ENCODE measurements at places on chromosomes 4 and X.

DNA sequence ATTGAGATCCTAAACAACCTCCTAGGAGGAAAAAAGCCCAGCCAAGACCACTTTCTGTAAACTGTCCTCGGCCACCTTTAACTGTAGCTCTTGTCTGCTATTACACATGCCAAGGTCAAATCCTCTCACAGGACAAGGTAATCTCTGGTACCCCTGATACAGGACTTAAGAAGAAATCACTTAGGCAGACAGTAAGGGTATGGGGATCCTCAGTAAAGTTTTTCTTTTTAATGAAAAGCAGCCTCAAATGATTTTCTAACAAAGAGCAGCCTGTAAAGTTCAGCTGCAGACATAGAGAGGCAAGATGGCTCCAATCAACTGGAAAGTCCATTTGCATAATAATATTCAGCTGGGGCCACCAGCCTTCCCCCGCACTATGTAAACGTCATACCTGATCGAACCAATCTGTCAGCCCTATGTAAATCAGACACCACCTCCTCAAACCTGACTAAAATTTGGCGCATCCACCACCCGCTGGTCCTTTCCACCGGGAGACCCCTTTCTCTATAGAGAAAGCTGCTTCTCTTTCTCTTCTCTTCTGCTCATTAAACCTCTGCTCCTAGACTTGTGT, 14.6 kb upstream of the MPP1 start:
- no peak for DNase-seq

DNA sequence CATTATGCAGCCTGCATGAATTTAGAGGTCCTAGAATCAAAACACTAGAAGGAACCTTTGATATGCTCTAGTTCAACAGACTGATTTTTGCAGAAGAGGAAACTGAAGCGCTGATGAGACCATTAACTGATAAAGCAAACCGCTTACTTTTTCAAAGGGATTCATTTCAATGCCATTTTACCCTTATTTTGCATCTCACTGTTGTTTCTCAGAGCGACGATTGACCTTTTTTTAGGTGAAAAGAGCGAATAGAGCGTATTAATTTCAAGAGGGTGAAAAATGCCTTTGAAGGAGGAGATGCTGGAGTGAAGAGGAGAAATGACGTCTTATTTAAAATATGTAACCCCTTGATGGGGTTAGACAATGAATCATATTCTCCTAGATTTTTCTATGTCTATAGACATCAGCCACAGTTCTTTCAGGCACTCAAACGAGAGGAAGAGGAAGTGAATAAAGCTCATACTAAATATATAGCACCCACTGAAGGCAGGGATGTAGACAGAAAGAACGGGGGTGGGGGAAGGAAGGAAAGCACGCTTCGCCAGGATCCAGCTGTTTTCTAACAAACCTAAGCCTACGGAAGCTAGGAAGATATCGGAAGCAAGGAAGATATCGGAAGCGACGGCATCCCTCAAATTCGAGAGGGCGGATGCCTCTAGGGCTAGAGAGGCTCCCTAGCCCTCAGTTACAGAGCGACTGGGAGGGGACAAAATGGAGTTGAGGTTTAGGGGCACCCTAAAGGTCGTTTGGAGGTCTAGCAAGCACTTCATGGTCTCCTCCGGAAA, 848 bp downstream of the ACSL4 start:
- no peak for DNase-seq

GRCh38 chr4:145488310-145488709, 6.7 kb downstream of the SMAD1 start:
- DNase-seq, result no peak

DNA sequence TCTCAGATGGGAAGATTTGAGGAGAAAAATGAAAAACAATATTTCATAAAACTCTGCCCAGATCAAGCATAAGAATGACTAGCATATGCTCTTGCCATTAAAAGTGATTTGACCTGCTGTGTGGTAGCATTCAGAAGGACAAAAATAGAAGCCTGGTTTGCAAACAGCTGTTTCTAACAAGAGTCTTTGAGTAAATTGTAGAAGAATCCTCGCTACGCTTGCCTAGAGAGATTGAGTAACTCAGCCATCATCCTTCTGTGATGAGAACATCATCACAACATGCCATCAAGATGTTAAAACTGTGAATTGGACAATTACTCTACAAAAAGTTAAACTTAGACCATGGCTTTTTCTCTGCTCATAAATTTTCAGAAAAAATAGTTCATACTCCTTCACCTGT, 168.9 kb upstream of the PUDP start:
- DNase-seq, result no peak

DNA sequence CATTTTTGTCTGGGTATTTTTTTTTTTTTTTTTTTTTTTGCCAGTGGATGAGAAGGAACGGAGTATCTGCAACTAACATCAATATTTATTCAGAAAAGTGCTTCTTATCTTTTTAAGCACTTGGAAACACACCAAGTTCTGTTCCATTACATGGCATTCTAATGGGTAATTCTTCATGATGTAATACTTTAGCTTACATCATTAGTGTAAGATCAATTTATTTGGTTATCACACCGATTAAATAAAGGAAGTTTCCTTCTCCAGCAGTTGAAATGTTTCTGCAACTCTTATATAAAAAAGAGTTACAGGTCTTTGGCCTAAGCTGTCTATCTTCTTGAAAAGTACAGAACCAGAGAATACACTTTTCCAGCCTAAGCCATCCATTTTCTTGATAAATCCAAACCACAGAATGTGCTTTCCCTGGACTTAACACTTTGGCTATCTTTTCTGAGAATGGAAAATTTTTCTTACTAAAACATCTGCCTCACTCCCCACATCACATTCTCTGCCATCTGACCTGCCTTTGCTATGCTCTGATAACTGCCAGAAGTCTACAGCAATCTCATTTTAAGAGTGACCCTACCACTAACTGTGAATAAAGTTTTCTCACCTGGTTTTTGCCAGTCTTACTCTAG, 191.9 kb upstream of the MAB21L2 start:
- DNase-seq, result no peak

DNA sequence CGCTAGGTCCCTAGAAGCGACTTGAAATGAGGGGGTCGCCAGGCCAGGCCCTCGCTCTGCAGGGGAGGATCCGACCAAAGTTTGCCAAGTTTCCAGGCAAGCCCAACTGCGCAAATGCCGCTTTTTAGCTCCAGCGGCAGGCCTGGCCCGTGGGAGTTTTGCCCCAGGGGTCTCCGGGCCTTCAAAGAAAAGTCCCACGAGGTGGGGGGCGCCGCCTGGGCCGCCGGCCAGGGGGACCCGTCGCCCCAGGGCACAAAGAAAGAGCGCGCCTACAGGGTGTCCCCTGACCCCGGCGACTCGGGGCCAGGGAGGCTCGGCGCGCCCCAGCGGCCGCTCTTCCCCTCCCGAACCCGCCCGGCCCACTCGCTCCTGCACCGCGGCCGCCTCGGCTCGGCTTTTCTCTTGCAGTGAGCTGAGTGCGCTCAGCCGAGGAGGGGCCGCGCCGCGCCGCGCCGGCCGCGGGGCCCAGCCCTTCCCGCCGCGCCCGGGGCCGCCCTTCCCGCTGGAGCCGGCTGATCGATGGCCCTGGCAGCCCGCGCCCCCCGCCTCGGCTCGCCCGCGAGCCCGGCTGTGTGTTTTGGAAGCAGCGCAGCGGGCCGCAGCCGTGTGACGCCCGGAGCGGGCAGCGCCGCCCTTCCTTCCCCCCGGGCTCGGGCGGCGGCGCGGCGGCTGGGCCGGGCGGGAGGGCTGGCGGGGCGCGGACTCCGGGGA, 754 bp upstream of the KLF3 start:
- no peak for DNase-seq

- DNase-seq, result no peak
Observed at GRCh38 chr4:51851090-51851936, 8.4 kb downstream of the DCUN1D4 start.

GRCh38 chr4:70288651-70289050, 46.1 kb upstream of the CABS1 start:
- no peak for DNase-seq

DNA sequence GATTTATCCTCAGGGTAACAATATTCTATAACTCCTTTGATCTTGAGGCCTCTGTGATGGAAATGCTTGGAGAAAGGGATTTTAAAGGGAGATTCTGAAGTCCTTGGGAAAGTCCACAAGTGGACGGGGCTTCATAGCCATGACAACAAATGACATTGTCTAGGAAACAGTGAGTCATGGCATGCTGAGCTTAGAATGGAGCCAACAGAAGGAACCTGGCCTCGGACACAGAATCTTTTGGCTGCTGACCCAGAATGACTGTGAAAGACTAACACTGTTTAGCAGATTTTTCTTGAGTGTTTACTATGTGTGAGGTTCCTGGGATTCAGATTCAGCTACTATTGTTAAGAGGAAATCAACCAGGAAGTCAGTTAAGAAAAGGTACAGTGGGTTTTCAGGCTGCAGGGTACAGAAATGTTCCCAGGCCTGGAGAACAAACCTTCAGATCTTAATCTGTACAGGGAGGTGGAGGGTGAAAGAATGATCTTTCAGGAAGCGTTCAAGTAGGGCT, 18.1 kb upstream of the CXCL2 start:
- DNase-seq, result peak; percentile 19

DNA sequence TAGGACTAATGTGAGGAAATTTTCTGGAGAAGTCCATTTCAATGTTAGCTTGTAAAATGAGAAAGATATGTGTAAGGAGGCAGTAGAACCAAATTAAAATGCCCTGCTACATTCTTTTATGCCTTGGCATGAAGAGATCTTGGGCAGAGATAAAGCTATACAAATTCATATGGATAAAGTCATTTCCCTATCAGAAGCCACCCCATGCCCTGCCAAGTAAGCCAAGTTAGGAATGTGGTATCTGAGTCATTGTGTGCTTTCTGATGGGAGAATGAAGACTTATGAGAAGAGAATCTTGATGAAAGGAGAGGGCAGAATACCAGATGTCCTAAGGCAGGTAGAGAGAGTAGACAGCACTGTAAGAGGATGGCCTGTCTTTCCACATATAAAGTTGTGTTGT, 83.7 kb downstream of the TEX13A start:
- no peak for DNase-seq

GRCh38 chrX:20410540-20410939, 143.8 kb upstream of the RPS6KA3 start:
- no peak for DNase-seq

DNA sequence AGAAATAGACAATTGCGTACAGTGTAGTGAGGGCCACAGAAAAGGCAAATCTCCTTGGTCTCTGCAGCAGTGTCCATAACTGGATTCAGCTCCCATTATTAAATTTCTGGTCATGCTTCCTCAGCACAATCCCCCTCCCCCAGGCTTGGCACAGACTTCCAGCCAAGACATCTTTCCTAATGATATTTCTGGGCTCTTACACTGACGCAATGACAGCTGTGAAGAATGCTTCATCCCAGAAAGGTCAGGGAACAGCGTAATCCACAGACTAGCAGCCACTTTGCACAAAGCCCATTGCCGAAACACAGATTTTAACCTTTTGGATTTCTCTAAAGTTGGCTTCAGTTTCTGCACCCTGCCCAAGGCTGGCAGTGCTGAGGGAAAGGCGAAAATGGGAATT, 597.6 kb upstream of the CPEB2 start:
- no peak for DNase-seq

DNA sequence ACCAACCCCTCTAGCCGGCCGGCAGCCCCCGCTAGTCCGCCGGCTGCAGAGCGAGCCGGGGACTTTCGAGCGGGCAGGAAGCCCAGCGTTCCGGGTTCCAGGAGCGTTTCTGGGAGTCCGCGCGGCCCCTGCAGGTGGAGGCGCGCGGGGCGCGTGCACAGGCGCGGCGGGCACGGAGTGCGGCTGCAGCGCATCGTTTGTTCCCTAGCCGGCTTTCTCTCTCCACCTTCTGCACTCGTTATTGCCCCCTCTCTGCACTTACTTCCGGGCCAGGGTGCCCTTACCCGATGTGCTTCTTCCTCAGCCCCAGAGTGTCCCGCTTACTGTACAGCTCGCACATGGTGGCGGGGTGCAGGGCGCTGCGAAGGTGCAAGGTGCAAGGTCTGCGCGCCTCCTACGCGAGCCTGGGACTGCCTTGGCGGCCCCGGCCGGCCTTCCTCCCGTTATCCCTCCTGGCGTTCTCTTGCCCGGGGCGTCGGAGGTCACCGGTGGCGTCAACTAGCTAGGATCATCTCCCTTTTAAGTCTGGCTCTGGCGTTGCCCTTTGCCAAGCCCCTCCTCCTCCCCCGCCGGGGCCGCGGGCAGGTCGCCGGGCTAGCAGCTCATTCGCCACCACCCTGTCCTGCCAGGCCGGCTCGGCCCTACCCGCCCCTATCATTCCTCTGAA, at the start of gene ETNPPL:
TSS of gene ETNPPL (minus strand) at position 495 of the 667 bp plus-strand sequence. CDS start at position 340, 155 bp downstream.
- no peak for DNase-seq

DNA sequence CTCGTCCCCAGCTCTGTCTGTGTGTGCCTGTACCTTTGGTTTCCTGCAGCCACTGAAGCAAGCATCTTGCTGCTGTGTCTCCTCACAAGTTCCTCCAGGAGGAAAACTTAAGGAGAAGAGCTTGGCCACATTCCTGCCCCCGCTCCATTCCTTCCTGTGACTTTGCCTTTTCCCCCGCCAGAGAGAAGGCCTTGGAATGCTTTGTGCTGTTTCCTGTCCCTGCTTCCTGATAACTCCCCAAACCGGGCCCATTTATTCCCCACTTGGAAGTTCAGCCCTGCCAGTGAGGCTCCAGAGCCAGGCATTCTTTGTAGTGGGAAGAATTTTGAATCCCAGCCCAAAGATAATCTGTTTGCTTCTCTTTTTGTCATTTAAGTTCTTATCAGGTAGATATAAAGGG, 33.1 kb downstream of the SMIM10L2A start:
- DNase-seq, result no peak

- no peak for DNase-seq
Observed at GRCh38 chrX:109997786-109998452, 5.0 kb upstream of the TMEM164 start.

- no peak for DNase-seq
Observed at GRCh38 chrX:22314692-22315091, 42.0 kb downstream of the CBLL2 start.

DNA sequence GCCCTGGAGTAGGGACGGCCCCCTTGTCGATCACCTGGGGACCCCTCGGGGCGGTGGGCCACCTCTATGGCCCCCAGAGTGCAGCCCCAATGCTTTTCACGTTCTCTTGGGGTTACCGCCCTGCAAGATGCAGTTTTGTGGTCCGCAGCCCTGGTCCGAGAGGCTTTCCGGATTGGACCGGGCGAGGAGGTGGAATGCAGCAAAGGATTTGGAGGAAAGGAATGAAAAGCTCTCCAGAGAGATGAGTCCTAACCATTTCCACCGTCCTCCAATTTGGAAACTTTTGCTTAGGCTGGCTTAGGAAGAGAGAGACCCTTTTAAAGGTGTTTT, 601 bp downstream of the SLC25A43 start:
- DNase-seq, result no peak

GRCh38 chr4:626201-627091, 1.1 kb downstream of the PDE6B start:
- no peak for DNase-seq

- DNase-seq, result peak; percentile 9
Observed at GRCh38 chrX:46903458-46904242, 8.6 kb upstream of the JADE3 start.

- DNase-seq, result no peak
Observed at GRCh38 chr4:130035391-130035790, 939.4 kb downstream of the C4orf33 start.

- no peak for DNase-seq
Observed at GRCh38 chrX:3136161-3136961, 95.1 kb downstream of the ARSF start.

Measured in GOT3 (cell line).